ENCODE measurements at places on chromosomes 2 and 18. TPM values are rescaled to one million over a fixed set of nuclear protein-coding genes. Genes with fewer than 3 reads are reported as not detected.

NT5DC4 gene
- not detected for total RNA-seq

LRRC30 gene
- total RNA-seq, result not detected

- no peak for DNase-seq
Measured at GRCh38 chr2:26164231-26164630, 8.7 kb upstream of the GAREM2 start.

ANKRD53 gene
- total RNA-seq, result not detected
